Activated T-helper 2 cell treated with anti-CD3 and anti-CD28 coated beads, Interferon-gamma antibody, Interleukin-2, Interleukin-4, amounts not matched to agents 10 μg/mL and 5 μg/mL and 100 μg/mL, durations not matched to agents 14 hours and 24 hours and 36 hours (primary cell): ENCODE measurements at places on chromosomes 1 and 21.

- no peak for DNase-seq
These were observed 40.7 kb downstream of the WDR3 start for GRCh38 chr1:117970252-117970651.

GRCh38 chr1:219580009-219580676 lies 32.8 kb downstream of the ZC3H11B start:
- no peak for DNase-seq

DNA sequence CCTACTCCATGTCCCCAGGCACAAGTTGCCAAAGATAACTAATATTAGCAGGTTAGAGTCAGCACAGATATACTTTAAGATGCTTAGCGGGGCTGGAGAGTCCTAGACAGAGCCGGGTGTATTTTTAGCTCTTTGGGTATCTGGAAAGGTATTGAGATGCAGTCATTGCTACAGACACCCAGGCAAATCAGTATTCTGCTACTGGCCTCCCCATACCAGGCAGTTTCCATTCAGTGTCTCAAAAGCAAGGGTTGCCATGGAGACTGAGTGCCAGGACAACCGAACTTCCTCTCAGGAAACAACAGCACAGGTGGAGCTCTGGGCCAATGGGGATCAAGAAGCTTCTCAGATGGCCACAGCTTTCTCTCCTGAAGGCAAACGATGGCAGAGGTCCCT lies 45.3 kb downstream of the KCNC4 start:
- DNase-seq: no peak

- DNase-seq: no peak
These were observed 5.8 kb downstream of the KIF1B start for GRCh38 chr1:10216090-10216749.

GRCh38 chr1:64309431-64309831 lies 106.0 kb downstream of the UBE2U start:
- DNase-seq: no peak

GRCh38 chr21:31961027-31961426 lies 88.2 kb downstream of the HUNK start:
- DNase-seq: no peak

DNA sequence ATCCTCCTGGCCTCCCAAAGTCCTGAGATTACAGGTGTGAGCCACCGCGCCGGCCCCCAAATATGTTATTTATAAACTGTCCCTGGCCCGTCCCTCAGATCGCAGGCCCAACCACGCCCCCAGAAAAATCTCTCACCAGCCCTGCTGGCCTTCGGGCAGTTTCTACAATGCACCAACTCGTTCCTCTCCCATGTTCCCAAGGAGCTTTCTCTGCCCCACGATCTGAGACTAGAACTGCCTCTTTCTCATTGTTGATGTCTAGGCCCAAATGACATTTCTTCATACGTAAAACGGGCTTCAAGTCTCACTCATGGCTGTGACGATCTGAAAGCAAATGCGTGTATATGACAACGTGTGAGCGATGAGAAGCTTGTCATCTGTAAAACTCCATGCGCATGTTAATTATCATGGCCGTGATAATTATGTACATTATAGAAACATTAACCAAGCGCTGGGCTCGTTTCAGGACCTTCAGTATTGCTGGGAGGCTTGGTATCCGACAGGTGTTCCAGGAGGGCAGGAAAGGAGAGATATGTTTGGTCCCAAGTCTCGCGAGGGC lies 748 bp upstream of the NIPAL3 start:
- no peak for DNase-seq

GRCh38 chr21:35609263-35609662 lies 451.1 kb downstream of the SETD4 start:
- no peak for DNase-seq

DNA sequence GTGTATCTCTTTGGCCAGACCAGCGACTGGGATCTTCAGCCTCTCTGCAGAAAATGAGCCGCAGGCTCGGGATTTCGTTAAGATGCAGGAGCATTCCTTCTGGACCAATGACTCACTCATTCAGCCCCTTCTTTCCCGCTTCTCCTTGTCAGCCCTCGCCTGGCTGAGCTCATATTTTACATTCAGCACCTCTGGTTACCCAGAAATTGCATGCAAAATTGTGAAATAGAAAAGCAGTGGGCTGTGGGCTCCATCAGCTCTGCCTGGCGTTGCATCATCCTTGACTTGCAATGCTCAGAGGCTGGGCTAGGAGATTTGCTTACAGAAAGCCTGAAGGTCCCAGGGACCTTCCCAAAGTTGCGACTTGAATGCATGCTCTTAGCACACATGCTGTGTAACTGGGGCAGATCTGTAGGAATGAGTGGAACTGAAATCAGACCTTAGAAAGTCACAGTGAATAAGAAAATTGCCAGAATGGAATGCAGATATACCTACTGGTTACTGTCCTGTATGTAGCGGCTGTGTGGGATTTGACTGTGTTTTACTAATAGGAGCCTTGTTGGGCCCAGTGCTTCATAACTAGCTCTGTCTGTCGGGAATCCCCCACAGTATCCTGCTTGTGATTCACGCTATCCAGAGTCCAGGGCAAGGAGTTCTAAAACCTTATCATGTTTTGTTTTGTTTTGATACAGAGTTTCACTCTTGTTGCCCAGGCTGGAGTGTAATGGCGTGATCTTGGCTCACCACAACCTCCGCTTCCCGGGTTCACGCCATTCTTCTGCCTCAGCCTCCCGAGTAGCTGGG lies 444.8 kb downstream of the KIF26B start:
- DNase-seq: no peak

DNA sequence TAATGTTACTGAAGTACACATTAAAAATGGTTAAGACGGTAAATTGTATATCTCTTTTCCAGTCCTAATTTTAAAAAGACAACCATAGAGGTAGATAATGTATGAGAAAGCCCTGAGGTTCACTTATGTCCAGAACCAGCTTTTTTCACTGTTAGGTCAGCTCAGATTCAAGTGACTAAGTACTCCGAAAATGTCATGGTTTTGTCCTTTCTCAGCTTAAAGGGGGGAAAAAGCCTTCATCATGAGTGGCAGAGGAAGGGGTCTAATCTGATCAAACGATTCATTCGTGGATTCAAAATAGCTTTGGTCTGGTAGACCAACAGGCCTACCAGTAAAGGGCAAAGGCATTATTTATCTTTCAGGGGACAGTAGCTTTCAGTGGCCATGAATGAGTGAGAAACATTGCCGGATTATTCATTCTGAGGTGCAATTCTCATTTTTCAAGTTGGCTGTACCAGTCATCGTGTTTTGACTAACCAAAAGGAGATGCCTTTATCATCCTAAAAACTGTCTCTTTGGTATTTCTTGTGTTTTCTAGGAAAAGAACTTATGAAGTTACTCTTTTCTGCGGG lies 208.4 kb downstream of the HHIPL2 start:
- DNase-seq: no peak

DNA sequence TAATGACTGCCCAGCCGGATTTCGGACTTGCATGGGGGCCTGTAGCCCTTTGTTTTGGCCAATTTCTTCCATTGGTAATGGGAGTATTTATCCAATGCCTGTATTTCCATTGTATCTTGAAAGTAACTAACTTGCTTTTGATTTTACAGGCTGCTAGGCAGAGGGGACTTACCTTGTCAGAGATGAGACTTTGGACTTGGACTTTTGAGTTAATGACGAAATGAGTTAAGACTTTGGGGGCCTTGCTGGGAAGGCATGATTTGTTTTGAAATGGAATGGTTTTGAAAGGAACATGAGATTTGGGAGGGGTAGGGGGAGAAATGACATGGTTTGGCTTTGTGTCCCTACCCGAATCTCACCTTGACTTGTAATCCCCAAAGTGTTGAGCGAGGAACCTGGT lies 9.6 kb downstream of the UBE2G2 start:
- DNase-seq: no peak
